ENCODE measurements at places on chromosomes 2 and 18. TPM values are rescaled to one million over a fixed set of nuclear protein-coding genes. Genes with fewer than 3 reads are reported as not detected.

DNA sequence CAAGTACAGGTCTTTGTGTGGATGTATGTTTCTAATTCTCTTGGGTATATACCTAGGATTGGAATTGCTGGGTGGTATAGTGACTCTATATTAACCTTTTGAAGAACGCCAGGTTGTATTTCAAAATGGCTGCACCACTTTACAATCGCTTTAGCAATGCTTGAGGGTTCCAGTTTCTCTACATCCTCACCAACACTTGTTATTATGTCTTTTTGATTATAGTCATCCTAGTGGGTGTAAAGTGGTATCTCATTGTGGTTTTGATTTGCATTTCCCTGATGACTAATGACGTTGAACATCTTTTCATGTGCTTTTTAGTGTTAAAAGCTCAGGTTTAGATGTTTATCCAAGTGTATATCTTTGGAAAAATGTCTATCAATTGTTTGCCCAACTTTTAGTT lies 39.5 kb downstream of the CTIF start:
- DNase-seq = no peak

GRCh38 chr2:240643811-240644150 lies 18.5 kb downstream of the GPR35 start:
- no peak for DNase-seq

Gene FTCDNL1
- 0.40 TPM for total RNA-seq

Gene COBLL1
- total RNA-seq = 4.2 TPM

Gene ADGRF3
- under 0.01 TPM for total RNA-seq

DNA sequence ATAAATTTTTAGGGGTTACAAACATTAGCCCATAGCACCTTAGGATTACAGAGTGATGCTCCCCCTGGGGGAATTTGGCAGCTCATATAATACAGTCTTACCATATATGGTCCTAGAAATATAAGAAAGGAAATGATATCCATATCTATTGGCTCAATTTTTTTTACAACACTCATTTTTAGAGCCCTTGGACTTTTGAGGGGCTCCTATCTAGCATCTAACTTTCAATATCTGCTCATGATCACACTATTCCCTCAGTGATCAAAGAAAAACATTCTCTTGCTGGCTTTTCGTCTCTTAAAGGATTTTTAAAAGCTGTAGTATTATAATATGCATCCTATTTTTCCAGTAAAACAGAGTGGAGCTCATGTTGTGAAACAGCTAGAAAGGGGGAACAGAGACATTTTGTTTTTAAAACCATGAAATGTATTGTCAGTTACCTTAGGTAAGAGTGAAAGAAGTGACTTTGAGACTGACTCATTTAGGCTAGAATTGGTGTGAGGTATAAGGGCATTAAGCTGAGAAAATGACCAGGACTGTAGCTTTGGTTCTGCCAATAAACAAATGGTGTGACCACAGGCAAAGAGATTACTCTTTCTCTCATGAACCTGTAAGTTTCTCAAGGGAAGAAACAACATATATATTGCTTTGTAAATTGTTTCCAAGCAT lies 65.8 kb downstream of the ALPK2 start:
- no peak for DNase-seq

- DNase-seq = peak; percentile 68
Measured at GRCh38 chr2:24015562-24016375, 5.9 kb downstream of the MFSD2B start.

DNA sequence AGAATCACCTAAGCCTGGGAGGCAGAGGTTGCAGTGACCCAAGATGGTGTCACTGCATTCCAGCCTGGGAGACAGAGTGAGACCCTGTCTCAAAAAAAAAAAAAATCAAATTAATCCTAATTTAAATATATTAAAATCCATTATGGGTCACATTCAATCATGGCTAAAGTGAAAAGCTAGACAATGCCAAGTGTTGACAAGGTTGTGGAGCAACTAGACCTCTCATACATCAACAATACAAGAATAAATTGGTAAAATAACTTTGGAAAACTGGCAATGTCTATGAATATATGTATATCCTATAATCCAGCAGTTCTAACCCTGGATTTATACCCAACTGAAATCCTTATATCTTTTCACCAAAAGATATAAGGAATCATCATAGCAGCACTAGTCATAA lies 23.4 kb upstream of the ATL2 start:
- no peak for DNase-seq

- peak; percentile 83 for DNase-seq
Measured at GRCh38 chr18:9614401-9615279, at the start of gene PPP4R1. TSS of gene PPP4R1 (minus strand) at chr18:9614559. CDS start at chr18:9614484, 75 bp downstream.

- DNase-seq = no peak
Measured at GRCh38 chr18:31683106-31683505, 1.3 kb downstream of the B4GALT6 start.

GRCh38 chr2:207930747-207931146 lies 94.6 kb downstream of the PLEKHM3 start:
- peak; percentile 24 for DNase-seq

DNA sequence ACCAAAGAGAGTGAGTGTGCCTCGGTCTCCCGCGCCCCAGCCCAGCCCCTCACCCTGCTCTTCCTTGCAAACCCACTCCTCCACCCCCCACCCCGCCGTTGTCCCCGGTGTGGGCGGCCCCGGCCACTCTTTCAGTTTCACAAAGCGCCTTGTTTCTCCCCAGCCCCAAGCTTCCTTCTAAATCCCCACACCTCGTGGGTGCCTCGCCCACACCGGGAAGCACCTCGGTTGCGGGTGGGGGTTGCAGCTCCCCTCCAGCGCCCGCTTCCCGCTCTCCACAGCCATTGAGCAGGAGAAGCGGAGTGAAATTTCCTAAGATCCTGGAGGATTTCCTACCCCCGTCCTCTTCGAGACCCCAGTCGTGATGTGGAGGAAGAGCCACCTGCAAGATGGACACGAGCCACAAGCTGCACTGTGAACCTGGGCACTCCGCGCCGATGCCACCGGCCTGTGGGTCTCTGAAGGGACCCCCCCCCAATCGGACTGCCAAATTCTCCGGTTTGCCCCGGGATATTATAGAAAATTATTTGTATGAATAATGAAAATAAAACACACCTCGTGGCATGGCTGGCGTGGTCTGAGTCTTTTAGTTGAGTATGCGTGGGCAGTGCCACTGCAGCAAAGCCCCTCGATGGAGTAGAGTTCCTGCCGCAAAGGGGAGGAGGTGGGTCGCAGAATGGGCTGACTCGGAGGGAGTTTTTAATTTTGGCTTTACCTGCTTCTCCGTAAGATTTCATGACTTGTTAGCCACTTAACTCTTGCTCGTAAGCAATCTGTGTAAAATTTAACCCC lies 848 bp downstream of the TMSB10 start:
- DNase-seq = peak; percentile 46

DNA sequence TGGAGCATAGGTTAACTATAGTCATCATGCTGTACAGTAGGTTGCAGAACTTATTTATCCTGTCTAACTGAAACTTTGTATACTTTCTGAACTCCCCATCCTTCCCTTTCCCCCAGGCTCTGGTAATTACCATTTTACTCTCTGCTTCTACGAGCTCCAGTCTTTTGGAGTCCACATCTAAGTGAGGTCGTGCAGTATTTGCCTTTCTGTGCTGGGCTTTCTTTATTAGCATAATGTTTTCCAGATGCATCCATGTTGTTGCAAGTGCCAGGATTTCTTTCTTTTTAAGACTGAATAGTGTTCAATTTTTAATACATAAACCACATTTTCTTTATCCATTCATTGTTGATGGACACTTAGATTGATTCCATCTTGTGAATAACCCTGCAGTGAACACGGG lies 464.1 kb downstream of the TGIF1 start:
- DNase-seq = no peak

DNA sequence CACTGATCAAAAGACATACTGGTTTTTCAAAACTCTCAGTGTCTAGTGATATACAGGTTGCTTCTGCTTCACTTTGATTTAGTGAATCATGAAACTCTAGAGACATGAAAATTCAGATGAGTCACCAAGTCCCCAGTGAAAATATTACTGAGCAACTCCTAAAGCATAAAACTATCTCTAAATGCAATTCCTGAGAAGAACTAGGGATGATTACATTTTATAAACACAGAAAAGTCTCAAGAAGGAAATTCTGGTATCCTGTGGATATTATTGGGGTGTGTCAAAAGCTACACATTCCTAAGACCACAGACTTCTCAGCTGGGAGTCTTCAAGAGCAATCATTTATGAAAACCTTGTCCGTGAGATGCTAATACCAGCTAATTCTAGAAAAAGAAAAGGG lies 9.7 kb downstream of the LRRTM4 start:
- DNase-seq = no peak

DNA sequence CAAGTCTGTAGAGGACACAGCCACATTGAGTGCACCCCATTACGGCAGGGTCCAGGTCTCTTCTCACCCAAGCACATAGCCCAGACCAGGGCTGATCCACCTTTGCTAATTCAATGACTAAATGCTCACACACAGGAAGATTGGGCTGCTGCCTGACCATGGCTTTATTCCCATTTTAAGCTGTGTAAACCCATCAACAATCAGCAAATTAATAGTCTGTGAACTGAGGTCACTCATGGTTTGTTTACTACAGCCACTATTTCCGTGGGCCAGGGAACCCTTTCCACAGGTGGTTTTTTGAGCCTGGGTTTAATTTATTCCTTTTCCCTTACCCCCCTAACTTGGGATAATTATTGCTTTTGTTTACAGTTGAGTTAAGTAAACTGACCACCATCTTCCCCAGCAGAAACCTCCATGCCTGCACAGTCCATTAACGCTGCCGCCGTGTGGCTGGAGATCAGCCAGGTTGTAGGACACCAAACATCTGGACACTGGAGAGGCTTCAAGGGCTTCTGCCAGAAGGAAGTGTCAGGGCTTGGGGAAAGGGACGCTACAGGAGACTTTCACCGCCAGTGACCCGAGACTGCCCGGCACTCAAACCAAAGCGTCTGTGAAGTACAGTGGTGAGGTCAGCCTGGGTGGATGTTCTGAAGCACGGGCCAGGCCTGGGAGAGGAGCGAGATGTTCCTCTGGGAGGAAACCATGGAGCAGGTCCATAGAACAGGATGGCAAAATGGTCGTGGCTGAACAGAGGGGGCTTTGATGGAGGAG lies 282.9 kb downstream of the DYSF start:
- DNase-seq = no peak

DNA sequence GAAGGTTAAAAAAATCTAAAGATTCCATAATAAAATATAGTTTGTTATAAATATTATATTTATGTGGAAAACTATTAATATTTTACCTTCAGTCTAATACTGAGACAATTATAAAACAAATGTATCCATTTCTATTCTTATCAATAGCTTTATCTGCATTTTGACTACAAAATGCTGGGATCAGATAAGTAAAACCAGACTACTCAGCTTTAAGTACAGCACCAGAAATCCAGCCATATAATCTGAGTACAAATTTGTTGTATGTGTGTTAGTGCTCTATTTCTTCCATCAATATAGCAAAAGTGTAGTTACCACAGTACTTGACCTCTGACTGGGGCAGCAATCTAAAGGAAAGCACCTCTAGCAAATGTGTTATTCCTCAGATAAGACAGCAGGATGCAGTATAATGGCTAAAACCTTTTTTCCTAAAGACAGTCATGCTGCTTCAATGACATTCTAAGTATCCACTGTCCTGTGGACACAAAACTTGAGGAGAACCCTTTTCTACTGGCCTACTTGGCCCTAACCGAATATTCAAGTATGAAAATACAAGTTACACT lies 68.1 kb downstream of the OLA1 start:
- DNase-seq = peak; percentile 2

GRCh38 chr2:194495046-194495445 lies 1162.0 kb upstream of the SLC39A10 start:
- DNase-seq = no peak

DNA sequence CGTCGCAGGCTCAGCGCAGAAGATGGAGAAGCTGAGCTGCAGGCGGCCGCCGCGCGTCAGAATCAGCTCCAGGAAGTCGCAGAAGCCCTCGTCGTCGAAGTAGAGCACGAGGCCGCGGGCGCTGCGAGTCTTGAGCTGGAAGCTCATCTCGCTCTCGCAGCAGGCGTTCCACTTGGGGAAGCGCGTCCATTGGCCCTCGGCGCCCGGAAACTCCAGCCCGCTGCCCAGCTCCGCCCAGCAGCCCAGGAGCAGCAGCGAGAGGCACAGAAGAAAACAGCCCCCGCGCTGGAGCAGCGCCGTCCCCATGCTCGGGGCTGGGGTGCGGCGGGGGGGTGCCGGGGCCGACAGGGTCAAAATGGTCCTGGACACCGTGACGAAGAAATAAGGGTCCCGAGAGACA lies 4.0 kb downstream of the NRXN1 start:
- no peak for DNase-seq

GRCh38 chr2:10228611-10229365 lies 73.9 kb upstream of the HPCAL1 start:
- DNase-seq = no peak

DNA sequence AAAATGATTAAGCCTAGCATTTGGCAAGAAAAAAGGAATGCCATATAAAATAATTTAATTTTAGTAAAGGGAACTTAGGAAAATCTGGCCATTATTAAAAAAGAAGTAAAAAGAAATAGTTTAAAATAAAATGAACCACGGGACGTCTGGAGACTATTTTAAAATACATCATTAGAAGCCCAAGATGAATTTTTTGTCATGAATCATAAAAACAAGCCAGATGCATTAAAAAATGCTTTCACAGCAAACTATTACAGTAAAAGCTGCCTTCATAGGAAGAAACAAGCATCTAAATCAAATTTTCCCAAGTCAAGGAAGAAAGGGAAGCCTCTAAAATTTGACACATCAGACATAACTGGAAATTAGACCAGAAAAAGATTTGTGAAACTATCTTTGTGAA lies 33.0 kb downstream of the COL5A2 start:
- DNase-seq = no peak

DNA sequence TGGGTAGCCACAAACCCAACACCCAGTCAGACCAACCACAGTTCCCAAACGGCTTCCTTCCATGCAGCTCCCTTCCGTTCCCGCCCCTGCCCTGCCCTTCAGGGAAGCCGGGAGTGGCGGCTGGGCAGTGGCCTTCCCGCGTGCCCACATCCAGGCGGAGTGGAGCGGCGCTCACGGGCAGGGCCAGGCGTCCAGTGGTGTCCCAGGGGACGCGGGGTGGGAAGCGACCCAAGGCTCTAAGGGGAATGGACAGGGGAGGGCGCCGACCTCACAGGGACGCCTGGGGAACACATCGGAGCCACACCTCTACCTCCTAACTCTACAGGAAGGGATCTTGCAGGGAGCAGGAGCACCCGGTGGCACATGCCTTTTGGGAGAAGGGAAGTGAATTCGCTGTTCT lies 225.9 kb upstream of the MGAT5 start:
- DNase-seq = no peak

DNA sequence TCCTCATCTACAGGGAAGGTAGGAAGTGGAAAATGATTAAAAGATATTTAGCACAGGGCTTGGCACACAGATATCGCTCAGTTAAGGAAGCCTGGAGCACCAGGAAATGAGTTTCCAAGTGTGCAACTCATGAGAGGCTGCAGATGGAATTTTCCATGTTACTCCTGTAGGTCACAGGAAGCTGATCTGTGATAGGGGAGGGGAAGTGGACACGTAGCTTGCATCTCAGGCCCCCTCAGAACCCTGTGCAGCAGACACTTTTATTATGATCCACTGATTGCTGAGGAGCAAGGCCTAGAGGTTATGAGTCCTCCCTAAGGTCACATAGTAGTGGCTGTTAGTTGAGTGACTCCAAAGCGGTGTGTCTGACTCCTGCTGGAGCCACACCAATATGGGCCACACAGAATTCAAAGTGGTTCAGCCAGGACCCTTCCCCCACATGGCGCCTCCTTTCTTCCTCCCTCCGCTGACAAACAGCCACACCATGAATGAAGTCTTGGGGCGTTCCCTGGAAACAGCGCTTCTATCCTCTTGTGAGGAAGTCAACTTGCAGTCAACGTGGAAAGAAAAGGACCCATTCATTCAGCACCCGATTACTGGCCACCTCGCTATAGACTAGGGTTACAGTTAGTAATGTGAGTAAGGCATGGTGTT lies 21.5 kb downstream of the DYSF start:
- DNase-seq = peak; percentile 62

GRCh38 chr2:53768242-53768542 lies 588 bp downstream of the CHAC2 start:
- no peak for DNase-seq
